Activated T-helper 1 cell treated with Interleukin-2 at 50 U/mL for 16 hours (primary cell): ENCODE measurements at places on chromosomes 1 and 21.
A peak's percentile ranks its signal among the peaks of the same experiment; 100 is the strongest.

DNA sequence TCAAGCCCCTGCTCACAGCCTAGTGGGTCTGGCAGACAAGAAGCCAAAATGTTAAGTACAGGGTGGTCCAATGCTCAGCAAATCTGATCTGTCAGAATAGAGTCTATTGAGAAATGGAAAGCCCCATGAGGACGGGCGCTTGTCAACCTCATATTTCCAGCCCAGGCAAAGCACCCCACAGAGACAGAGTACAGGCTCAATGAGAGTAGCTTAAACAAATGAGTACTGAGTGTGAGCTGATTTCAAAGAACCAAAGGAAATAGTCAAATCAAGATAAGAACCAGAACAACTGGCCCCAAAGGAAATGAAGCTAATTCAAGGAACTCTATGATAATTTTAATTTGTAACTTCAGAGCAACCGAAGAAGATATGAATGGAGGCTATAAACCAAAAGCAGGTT lies 44.6 kb upstream of the SLC30A1 start:
- no peak for DNase-seq

GRCh38 chr1:30670240-30671060 lies 52.9 kb downstream of the MATN1 start:
- DNase-seq = no peak

DNA sequence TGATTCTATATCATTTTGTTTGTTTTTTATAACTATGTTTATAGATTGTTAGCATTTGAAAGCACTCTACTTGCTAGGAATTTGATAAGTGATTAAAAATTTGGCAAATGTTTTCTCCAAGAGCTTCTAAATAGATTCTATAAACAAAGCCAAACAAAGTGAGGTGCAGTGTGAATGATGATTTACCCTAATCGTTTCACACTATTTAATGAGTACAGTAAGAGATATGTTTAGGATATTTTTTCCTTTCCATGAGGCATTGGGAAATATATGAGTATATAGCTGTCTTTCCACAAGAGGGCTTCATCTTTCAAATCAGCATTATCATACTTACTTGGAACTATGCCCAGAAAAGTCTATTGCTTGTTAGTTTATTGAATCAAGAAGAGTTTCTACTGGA lies 277.0 kb upstream of the BRINP3 start:
- no peak for DNase-seq

GRCh38 chr1:7485826-7486225 lies 285.3 kb upstream of the VAMP3 start:
- no peak for DNase-seq

GRCh38 chr1:56931211-56931610 lies 34.6 kb downstream of the C8B start:
- no peak for DNase-seq

DNA sequence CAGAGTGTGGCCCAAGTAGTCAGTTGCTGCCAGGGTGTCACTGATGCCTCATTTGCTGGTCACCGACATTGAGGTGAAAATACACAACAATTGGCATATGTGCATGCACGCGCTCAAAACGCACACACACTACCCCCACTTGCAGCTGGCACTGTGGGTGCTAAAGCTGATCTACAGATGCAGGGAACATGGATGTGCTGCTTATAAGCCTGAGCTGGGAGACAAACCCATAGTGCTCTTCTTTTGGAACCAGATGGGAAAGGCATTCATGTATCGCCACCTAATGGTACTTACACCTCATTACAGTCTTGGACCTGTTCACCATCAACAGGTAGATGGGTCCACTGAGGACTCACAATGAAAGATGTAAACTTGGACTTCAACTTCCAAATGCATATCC lies 70.3 kb upstream of the CAMK1G start:
- DNase-seq = no peak

- no peak for DNase-seq
Observed at GRCh38 chr1:4174291-4175200, 274.5 kb upstream of the C1orf174 start.

DNA sequence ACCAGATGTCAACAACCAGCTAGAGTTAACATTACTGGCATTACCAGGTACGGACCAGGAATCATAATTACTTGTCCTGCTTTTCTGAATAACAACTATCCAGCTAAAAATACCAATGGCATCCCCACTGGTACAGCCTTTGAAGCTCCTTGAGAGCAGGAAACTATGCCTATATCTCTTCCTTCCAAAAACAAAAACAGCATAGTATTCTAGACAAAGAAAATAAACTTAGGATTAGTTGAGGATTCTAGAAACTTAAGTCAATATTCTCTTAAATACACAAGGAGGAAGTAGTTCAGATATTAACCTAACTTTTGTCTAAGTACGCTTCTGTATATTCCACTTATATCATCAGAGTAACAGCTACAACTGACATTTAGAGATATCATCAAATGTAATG lies 3.0 kb downstream of the FUBP1 start:
- no peak for DNase-seq

DNA sequence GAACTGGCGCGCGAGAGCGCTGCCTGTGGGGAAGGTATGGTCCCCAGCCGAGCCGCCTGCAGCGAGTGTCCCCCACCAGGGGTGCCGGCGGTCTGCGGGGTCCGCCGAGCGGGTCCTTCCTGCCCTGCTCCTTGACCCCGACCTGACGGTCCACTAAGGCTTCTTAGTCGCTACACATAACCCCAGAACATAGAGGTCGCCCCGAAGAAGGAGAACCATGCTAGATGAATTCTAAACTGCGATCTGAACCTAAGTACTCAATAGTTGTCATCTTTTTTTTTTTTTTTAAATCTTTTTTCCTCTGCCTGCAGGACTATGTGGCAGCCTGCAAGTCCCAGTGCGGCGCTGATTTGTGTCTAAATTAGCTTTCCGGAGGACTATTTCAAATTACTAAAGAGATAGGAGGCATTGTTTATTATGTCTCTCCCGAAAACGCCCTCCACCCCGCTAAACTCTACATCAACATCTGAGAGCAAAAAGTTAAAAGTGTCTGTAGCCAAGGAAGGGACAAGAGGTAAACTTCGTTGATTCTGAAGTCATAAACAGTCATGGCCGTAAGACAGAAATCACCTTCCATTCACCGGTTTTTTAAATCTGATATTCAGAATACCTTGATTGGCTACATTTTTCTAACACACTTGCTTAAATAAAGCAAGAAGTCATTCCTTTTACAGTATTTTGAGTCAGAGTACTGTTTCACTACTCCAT lies 476 bp downstream of the AXDND1 start:
- DNase-seq = no peak

- DNase-seq = no peak
Observed at GRCh38 chr1:57839067-57839466, 415.2 kb upstream of the DAB1 start.

- no peak for DNase-seq
Observed at GRCh38 chr1:230708631-230709580, 5.0 kb downstream of the AGT start.

DNA sequence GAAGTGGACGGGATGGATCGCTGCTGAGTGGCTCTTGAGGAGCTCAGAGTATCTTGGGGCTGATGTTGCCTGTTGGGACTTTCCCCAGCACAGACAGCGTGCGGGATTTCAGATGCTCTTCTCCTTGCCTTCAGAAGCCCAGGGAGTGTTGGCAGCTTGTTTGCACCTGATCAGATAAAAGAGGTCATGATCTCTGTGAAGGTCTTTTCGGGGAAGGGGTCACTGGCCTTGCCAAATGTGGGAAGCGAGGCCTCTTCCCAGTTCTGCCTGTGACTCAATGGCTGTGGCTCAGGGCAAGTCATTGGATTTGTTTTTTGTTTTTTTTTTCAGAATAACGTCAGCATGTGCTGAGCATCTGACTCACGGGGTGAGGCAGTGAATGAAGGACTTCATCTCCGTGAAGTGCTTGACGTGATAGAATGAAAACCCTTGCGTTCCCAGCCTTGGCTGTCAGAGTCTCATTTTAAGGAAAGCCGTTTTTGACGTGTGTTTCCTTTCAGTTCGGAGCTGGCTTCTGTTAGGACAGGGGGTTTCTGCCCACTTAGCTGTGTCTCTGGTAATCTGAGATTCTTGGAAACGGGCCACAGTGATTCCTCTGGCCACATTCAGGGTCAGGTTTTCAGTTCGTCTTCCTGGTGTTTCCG lies 46.7 kb downstream of the GALNT2 start:
- DNase-seq = no peak

DNA sequence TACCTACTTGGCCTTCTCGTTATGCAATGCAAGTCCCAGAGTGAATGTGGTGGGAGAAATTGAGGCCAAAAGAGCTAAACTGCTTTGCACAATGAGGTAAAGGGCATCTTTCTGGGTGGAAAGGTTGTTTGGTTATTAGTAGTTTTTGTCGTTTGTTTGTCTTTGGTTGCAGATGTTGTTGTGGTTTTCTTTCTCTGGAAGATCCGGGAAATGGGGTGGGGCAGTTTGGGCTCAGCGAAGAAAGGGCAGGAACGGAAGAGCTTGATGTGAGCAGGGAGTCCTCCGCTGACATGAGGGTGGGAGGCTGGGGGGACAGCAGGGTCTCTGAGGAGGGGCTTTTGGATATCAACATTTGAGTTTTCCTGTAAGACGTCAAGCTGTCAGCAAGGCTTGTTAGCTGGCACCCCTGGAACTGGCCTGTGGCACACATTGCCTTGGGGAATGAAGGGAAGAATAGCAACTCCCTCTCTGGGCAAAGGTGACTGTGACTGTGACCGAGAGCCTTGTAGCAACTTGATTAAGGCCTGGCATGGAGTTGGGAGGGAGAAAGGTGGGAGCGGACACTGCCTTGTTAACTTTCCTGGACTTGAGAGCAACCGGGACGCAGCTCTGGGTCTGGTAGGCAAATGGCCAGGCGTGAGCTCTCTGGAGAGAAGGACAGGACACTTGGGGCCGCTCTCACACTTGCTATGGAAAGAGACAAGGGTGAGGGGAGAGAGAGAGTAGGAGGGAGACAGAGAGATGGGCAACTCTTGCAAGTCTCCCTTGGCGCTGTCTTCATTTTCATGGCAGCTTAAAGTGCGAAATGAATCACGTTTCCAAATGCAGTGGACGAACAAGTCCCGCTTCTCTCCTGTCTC lies 15.4 kb upstream of the OPRD1 start:
- DNase-seq = no peak

GRCh38 chr1:232624546-232625281 lies 5.2 kb downstream of the SIPA1L2 start:
- no peak for DNase-seq

DNA sequence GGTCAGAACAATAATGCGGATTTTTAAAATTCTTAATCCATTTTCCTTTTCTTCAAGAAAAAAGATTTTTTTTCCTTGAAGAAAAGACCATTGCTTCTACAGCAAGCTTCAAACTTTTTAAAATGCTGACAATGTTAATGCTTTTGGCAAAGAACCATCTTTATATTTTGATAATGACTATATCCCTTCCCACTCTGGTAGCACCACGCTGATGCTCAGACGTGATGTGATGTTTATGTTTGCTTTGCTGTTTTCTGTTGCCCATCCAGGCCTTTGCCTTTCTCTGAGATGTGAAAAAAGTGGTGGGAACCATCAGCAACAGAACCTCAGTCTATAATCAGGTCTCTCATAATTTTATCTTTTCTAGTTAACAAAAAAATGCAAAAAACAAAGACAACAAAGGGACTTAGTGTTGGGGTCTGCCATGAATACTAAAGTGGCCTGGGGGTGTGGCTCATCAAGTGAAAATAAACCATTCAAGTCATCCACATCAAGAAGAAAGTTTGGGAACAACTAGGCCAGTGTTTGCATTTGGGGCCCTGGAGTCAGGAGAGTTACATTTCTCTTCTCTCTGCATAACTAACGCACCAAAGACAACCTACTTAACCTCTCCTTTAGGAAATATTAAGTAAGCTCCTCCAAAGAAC lies 244.6 kb upstream of the DMRTA2 start:
- no peak for DNase-seq

DNA sequence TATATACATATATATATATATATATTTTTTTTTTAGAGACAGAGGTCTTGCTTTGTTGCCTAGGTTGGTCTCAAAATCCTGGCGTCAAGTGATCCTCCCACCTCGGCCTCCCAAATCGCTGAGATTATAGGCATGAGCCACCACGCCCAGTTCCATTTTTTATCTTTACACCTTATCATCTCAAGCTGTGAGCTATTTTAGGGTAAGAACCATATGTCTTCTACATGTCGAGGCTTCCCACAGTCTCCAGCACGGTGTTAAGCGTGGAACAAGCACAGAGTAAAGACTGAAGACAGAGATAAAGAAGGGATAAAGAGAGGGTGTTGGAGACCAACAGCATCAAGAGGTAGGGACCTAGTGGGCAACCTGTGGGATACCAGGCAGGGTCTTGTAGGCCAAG lies 14.2 kb downstream of the ARHGEF2 start:
- DNase-seq = no peak

DNA sequence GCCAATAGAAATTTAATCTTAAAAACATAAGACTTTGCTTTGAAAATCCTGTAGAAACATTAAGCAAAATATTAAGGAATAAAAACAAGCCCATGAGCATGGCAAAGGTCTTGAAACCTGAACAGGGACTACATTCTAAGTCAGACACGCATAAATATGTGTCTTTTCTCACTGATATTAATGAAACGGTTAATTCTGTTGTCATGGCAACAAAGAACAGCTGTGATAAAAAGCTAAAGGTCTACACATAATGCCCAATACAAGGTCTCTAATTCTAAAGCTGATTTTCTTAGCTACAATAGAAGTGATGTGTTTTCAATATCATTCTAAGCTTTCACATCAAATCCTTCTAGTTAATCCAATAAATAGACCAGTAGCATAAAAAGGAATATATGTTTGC lies 331.7 kb downstream of the PTBP2 start:
- DNase-seq = no peak

GRCh38 chr21:16588433-16588860 lies 858.7 kb downstream of the USP25 start:
- DNase-seq = no peak

- no peak for DNase-seq
Observed at GRCh38 chr1:29281571-29281970, 45.2 kb downstream of the PTPRU start.

DNA sequence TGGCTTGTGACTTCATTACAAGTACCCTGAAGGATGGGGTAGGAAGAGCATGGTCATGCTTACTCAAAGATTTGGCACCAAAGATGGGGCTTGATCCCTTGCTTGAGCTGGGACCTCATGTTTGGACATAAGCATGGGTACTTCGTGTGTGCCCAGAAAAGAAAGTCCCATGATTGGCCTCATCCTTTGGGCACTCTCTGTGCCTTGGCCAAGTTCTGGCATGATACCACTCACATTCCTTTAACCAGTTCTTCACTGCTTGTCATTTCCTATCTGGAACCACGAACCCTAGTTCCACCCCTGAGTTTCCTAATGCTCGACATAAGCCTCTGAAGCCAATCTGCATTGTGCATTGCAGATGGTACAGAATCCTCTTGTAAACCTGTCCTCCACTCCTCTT lies 107.0 kb downstream of the NAV1 start:
- no peak for DNase-seq

- peak; percentile 24 for DNase-seq
Observed at GRCh38 chr1:38029685-38030511, 16.7 kb downstream of the POU3F1 start.

DNA sequence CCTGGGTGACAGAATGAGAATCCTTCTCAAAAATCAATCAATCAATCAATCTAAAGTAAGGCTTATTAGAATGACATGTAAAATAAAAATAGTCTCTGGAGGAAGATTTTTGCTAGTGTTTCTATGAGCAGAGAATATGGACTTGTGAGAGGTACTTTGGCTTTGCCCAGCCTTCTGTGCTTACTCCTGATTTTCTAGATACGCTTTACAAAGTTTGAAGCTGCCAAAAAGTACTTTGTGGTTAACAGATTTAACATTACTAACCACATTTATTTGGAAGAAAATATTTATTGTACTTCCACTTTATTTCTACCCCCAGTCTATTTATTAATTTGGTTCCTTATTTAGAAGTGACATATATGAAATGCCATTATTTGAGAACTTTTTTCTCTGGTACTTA lies 41.0 kb downstream of the CEP350 start:
- no peak for DNase-seq
